ENCODE measurements at places on chromosomes 6 and 20.
A peak's percentile ranks its signal among the peaks of the same experiment; 100 is the strongest.

- no peak for DNase-seq
Measured at GRCh38 chr20:21529863-21530262, 16.0 kb upstream of the NKX2-2 start.

GRCh38 chr6:132333639-132334520 is 67.4 kb downstream of the MOXD1 start:
- no peak for DNase-seq

DNA sequence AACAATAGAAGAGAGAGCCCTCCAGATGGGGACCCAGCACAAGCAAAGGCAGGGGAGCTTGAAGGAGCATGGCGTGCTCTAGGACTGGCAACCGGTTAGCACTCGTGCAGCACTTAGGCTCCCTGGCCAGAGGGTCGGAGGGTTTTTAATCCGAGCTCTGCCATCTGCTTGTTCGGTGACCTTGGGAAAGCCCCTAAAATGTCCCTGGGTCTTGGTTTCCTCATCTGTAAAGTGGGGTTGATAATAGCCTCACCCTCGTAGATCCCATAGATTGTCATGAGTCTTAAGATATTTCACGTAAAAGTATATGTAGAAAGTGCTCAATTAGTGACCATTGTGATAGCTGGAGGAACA is 16.6 kb upstream of the HCK start:
- DNase-seq = no peak

GRCh38 chr6:4902363-4902762 is 101.5 kb downstream of the RPP40 start:
- DNase-seq = no peak

GRCh38 chr6:55528624-55529023 is 50.4 kb downstream of the HMGCLL1 start:
- no peak for DNase-seq

DNA sequence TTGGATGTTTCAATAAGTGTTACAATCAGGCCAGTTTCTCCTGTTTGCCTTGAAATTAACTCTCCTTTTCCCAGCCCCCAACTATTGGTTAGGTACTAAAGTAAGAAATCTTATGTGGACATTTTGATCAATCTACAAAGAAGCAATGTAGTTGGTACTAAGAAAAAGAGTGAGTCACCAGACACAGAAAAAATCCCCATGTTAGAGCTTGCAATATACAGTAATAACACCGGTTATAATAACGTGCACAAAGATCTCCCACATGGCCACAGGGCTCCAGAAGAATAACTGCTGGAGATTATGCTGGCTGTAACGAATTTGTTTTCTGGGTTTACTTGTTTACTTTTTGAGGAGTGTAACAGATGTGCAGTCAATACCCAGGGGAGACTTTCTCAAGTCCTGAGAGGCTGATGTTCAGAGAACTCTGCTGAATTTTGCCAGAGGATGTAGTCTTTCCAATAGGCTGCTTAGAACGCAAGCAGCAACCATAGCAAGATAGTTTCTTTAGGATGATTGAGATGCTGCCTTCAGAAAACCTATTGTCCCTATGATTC is 166.2 kb upstream of the SPACA1 start:
- DNase-seq = no peak

GRCh38 chr20:32574296-32575226 is 10.6 kb downstream of the NOL4L start:
- peak; percentile 29 for DNase-seq

DNA sequence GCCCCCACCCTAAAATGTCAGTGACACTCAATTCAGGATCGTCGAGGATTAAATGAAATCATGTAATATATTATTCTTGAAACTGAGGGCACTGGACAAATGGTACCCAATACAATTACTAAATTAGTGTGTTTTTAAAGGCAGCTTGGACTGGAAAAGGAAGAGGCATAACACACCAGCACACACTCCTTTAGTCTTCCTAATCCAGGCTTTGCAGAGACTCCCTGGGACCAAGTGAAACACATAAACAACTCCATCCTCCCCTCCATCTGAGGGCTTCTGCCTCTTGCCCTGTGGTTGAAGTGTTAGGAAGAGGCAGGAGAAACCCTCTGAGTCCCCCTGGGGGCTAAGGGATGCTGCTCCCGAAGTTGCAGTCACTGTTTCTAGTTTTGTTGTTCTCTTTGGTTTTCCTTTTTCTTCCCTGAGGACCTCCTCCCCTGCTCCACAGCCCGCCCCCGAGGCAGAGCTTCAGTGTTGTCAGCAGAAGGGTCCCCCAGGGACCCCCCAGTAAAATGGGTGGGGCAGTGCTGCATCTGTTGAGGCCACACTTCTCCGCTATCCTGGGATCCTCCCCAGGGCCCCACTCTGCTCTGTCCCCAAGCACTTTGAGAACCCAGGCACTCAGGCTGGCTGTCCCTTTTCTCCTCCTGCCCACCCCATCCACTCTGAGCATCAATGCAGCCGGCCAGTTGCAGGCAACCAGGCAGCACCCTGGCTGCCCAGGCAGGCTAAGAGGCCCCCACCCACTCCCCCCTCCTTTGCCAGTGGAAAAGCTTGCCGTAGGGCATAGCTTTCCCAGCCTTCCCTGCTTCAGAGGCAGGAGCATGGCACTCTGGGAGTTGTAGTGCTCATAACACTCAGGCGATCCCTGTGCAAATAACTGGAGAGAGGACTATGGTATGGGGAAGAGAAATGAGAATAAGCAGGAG is 5.9 kb downstream of the TMEM63B start:
- DNase-seq = no peak

- no peak for DNase-seq
Measured at GRCh38 chr6:30830438-30830837, 53.9 kb upstream of the DDR1 start.

- DNase-seq = no peak
Measured at GRCh38 chr20:10924644-10925201, 250.9 kb upstream of the JAG1 start.

GRCh38 chr6:135722190-135722589 is 129.3 kb upstream of the PDE7B start:
- no peak for DNase-seq

DNA sequence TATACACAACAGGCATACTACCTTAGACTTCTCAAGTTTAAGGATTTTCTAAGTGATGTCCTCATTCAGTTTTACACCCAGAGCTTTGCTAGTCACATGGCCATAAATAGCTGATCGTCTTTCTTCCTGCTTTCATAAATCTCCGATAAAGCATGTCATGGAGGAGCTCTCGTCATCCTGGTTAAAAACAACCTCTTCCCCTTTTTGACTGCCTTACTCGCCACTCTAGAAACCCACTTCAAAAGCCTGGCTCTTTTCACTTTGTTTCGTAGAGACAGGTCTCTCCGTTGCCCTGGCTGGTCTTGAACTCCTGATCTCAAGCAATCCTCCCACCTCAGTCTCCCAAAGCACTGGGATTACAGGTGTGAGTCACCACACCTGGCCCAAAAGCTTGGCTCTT is 67.0 kb upstream of the SMIM29 start:
- no peak for DNase-seq

- no peak for DNase-seq
Measured at GRCh38 chr6:45112711-45113110, 215.4 kb upstream of the RUNX2 start.

DNA sequence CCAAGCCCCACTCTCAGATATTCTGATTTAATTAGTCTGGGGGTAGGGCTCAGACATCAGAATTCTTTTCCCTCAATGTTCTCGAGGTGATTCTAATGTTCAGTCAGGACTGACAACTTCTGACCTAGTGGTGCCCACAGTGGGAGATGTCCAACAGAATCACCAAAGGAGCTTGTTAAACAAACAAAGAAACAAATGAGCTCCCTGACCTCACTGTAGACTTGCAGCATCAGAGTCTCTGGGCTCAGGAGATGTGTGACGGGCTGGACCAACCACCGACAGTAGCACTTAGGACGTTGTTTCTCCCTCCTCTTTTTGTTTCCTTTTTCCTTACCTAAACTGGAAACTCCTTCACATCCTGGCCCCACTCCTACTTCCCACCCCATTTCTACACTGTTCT is 49.3 kb downstream of the CLIC5 start:
- DNase-seq = no peak

DNA sequence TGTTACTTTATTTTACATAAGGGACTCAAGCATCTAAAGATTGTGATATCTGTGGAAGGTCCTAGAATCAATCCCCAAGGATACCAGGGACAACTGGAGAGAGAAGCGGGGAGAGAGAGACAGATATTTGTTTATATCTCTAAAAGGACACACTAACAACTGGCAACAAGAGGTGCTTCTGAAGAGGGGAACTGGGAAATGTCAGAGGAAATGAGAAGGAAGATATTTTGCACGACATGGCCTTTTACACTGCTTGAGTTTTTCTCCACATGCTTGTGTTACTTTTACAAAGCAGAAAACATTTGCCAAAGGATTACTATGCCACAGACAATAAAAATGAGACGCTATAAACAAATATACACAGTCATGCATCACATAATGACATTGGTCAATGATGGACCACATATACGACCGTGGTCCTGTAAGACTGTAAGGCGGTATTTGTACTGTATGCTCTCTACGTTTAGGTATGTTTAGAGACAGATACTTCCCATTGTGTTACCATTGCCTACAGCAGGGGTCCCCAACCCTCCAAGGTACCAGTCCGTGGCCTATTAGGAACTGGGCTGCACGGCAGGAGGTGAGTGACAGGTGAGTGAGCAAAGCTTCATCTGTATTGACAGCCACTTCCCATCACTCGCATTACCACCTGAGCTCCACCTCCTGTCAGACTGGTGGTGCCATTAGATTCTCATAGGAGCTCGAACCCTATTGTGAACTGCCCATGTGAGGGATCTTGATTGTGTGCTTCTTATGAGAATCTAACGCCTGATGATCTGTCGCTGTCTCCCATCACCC is 64.6 kb upstream of the PTPN1 start:
- DNase-seq = no peak

DNA sequence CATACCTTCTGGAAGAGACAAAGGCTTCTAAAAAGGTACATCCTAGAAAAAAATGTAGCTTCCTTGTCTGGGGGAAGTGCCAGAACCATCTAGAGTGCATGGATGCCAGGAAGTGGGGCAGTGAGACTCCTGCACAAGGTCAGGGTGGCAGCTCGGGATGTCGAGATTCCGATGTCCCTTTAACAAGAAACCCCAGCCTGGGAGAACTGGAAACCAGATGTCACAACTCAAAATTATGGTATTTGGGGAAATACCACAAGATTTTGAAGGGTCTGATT is 168.4 kb downstream of the ZDHHC14 start:
- DNase-seq = no peak

DNA sequence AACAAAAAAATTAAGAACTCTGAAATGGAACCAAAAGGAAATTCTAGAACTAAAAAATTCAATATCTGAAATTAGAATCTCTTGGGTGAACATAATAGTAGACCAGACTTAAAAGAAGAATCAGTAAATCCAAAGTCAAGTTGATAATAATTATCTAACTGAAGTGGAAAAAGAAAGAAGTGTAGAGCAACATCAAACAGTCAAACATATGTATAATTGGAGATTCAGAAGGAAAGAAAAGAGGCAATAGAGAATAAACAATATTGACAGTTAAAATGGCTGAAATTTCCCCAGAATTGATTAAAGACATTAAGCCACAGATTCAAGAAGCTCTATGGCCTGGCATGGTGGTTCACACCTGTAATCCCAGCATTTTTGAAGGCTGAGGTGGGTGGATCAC is 383.6 kb downstream of the PREX1 start:
- no peak for DNase-seq

DNA sequence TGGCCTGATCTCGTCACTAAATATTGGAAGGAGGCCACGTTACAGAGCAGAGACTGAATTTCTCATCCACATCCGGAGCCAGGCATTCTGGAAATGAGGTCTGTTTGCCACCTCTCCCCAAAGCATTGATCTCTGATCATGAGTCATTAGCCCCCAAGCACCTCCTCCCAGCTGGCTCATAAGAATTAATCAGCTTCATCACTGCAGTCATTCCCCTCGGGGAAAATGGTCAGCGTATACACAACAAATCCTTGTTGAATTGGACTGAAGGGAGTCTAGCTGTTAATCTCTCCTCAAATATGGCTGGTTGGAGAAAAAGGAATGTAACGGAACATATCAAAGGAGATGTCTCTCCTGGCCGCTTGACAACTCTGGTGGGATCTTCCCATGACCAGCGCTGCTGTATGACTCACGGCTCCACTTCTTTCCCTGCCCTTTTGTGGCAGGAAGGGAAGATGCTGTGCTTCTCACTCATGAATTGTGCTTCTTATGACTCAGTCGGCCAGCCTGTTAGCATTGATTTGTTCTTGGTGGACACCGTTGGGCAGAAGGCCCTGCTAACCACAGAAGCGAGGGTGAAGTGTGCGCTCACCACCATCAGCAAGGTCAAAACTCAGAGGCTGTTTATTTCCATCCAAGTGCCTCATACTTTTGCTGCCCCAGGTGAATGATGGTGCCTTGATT is 76.7 kb downstream of the RNF182 start:
- no peak for DNase-seq

- DNase-seq = no peak
Measured at GRCh38 chr6:130111031-130111430, 92.7 kb downstream of the L3MBTL3 start.

GRCh38 chr6:169864148-169865020 is 113.0 kb downstream of the ERMARD start:
- DNase-seq = no peak

- DNase-seq = no peak
Measured at GRCh38 chr6:121759370-121759769, 323.9 kb downstream of the GJA1 start.

- DNase-seq = no peak
Measured at GRCh38 chr6:22372922-22373321, 76.1 kb upstream of the PRL start.

DNA sequence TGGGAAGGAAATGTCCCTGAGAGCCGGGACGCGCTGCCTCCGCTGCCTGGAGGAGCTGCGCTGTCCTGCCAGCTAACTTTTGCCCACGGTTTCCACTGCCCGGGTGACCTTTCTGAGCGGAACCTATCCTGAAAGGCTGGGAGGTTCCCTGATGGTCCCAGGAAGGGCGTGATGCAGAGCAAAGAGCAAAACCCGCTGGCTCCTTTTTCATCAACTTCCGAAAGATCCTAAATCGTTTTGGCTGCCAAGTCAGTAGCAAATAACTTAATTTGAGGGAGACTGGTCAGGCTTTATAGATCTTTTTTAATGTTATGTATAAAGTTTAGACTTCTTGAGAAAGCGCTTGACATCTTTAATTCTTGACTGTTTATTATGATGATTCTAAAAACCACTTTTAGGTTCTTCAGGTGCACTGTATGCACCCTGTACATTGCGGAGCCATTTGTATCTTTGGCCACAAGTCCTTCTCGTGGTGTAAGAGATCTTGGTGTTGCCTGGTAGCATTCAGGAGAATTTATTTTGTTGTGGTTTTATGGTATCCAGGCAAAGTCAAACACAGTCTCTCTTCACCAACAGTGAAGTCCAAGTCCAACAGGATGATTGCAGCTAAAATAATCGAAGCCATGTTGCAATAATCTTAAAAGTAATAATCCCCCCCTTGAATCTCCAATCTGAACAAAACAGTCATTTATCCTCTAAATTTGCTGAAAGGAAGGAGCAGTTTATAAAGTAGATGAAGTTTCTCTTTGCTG is at the start of gene SYNE1:
Gene SYNE1 (minus strand): TSS at position 67 of the 752 bp plus-strand sequence. CDS start 9,031 bp downstream, outside the sequence.
- DNase-seq = no peak

Measured in stimulated activated CD4-positive, alpha-beta T cell treated with anti-CD3 and anti-CD28 coated beads, Interleukin-4, amount 100 ng/mL, for 4 hours (primary cell).